ENCODE measurements at places on chromosomes 16 and 17.
A peak's percentile ranks its signal among the peaks of the same experiment; 100 is the strongest.

DNA sequence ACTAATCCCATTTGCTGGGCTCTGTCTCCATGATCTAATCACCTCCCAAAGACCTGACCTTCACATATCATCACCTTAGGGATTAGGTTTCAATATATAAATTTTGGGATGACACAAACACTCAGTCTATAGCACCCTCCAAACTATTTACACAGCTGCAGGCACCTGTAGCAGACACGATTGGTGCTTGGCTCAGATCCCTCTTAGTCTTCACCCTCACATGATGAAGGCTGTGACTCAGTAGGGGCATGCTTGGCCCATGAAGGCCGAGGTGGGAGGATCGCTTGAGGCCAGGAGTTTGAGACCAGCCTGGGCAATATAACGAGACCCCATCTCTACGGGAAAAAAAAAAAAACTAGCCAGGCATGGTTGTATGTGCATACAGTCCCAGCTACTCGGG, 73.5 kb downstream of the HS3ST2 start:
- DNase-seq, result no peak

GRCh38 chr17:32980230-32980629, 11.4 kb upstream of the SPACA3 start:
- no peak for DNase-seq

DNA sequence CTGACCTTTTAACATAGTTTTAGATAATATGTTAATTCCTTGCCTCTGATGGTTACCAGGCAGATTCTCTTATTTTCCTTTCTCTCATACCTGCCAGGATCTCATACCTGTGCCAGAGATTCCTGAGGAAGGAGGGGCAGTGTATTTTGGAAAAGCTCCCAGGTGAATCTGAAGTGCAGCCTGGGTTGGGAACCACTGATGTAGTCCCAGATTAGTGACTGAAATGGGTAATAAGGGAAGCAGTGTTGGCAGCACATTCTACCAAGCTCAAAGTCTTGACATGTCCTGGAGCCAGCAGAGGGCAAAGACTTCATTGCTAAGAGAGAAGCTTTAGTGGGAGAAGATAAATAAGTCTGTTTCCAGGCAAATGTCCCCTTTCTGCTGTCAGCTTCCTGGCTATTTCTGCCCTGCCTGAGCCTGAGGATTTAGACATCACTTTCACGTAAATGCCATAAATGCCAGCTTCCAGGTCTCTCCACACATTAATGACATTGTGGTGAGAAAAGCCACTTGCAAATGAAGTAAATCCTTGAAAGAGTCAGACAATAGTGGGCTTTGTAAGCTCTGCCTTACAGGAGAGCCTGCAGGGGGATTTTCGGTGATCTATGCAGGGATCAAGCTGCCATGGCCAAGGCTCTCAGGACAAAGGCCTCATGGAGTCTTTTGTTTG, 40.9 kb upstream of the C16orf78 start:
- DNase-seq, result no peak

DNA sequence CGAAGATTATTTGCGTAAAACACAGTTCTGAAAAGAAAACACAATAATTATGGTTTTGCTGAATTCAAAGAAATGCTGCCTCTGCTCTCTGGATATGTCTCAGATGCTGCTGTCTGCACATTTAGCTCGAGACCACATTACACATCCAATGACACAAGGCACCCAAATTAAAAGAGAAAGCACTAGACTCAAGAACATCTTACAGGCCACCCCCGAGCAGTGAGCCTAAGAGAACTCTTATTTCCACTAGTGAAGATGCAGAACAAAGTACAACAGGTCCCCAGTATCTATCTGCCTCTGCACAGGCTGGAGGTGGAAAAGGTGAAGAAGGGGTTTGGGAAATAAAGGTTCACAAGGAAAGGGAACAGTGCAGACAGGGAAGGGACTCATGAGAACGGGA, 33.5 kb downstream of the GRB2 start:
- DNase-seq, result no peak

- DNase-seq, result peak; percentile 56
Observed at GRCh38 chr16:56332464-56333079, 92.8 kb downstream of the AMFR start.

DNA sequence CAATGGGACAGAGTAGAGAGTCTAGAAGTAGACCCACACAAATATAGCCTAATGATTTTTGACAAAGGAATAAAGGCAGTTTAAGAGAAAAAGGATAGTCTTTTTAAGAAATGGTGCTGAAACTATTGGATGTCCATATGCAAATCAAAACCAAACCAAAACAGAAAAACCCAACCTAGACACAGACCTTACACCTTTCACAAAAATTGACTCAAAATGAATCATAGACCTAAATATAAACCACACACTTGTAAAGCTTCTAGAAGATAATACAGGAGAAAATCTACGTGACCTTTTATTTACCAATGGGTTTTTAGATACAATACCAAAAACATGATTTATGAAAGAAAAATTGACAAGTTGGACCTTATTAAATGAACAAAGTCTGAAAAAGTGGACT, 66.4 kb upstream of the MPHOSPH6 start:
- DNase-seq, result no peak

DNA sequence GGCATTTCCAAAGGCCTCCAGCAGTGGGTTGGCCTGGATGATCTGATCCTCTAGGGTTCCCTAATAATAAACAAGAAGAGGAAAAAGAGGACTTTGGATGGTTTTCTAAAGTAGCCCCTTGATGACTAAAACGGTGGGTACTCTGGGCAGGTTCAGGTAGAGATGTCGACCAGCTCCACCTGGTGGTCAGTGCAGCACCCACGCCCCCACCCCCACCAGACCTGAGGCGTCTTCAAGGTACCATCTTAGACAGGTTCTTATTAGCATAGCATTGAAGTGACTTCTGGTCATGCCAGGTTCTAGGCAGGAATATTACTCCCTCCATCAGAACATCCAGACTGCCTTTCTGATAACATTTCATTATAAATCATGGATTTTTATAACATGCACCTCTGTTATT, 15.0 kb downstream of the MYH13 start:
- DNase-seq, result peak; percentile 3

GRCh38 chr16:31038993-31039392, 5.6 kb downstream of the STX4 start:
- no peak for DNase-seq

GRCh38 chr17:9531034-9531433, 44.6 kb downstream of the STX8 start:
- DNase-seq, result no peak

DNA sequence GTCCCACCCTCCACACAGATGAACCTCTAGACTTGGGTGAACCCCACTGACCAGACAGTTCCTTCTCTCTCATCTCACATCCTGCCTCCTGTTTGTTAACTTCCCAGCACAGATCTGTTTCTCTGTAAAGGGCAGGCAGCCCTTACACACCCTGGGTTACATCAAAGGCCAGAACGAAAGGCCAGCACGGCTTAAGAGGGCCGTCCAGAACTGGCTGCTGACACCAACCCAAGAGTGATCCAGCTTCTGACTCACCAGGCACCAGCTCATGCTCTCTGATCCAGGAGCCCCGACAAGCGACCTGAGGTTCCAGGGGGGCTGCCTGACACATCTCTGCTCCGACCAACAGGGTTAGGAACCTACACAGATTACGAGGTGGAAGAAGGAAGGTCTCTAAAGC, 86.9 kb downstream of the MRM3 start:
- DNase-seq, result peak; percentile 50

DNA sequence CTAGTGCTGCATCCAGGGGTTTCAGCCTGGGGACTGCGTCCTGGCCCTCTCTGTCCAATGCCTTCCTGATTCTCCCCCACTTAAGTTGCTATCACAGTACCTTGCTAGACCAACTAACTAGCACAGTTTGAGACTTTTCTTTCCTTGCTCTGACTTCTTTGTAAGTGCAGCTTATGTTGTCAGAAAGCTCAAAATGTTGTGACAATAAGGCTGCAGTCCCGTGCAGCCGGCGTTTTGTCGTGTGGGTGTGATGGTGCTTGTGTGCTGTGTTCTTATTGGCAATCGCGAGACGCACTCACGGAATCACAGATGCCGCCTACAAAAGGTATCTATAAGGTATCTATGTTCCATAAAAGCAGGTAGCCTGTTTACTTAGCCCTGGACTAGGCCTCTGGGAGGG, 132.8 kb downstream of the PRKCA start:
- no peak for DNase-seq

GRCh38 chr16:49700251-49701064, 155.5 kb downstream of the ZNF423 start:
- peak; percentile 9 for DNase-seq

- DNase-seq, result no peak
Observed at GRCh38 chr16:10880594-10881452, 3.8 kb downstream of the CIITA start.

- no peak for DNase-seq
Observed at GRCh38 chr17:73506470-73507435, 137.5 kb downstream of the SDK2 start.

DNA sequence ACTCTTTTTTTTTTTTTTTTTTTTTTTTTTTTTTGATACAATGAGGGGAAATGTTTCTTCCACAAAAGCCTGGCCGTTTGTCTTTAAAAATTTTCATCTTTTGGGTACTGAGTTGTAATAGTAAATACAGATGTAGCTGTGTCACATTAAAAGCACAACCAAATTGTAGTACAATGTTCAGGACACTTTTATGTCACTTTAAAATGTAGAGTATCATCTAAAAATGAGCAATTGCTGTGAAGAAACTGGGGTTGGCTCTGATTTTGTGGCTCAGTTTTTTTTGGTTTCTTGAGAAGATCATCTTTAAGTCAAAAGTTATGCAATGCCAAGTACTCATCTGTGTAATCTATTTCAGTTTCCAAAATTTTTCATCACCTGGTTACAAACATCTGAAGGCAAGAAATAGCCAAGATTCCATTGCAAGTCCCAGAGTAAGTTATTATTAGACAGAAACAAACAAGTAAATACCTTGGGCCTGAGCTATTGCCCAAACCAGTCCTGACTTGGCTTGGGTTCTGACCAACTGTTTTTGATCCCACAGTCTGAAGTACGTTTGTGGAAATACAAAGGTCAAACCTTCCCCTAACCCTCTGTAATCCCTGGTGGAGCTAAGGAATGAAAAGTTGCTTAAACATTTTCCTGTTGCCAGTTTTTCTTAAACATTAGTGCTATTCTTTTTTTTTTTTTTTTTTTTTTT, 717.2 kb downstream of the WWOX start:
- DNase-seq, result peak; percentile 1

DNA sequence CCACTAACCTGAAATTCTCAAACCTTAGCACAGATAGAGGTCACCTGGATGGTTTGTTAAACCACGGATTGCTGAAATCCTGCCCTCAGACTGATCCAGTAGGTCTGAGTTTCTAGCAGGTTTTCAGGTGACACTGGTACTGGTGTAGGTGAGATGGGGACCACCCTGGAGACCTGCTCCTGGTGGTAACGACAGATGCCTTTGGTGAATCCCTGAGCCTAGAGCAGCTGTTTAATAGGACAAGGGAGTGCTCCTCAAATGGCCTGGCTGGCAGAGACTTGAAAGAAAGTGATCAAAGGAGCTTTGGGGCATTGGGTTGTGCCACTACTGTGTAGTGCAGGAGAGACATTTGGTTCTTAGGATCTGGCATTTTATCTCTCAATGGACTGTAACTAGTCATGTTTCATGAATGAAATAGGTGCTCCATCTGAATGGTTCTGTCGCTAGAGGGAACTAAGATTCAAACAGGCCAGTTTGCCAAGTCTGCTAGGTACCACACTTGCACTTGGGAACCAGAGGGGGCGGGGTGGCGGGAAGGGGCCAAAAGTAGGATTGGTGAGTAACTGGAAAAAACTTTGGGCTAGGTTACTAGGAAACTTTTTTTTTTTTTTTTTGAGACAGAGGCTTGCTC, 2.9 kb upstream of the IFI35 start:
- no peak for DNase-seq

DNA sequence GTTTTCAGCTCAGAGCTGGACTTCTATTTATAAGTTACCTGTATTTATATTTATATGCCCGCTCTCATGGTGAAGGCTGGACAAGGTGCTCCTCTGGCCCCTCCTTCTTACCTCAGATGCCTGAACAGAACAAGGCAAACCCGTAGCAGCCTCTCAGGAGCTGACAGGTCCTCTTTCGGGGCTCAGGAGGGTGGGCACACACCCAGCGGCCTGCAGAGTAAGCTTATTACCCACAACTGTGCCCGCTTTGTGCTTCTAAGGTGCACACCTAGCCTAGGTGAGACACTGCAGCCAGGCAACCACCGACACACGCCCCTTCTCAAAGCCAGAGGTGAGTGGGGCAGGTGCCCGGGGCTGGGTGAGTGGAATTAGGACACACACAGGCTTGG, 5.3 kb downstream of the NKIRAS2 start:
- no peak for DNase-seq

Measured in adipocyte (in vitro differentiated cells).